Breast epithelium (tissue), 4 donors: ENCODE measurements at places on chromosomes 5 and 9.

GRCh38 chr5:122077366-122078115, 518 bp downstream of the LOX start:
- no peak for DNase-seq

- DNase-seq = no peak
Observed at GRCh38 chr9:124471761-124472160, 21.5 kb downstream of the ADGRD2 start.

- DNase-seq = no peak
Observed at GRCh38 chr9:84339503-84339902, 1.1 kb downstream of the SLC28A3 start.

DNA sequence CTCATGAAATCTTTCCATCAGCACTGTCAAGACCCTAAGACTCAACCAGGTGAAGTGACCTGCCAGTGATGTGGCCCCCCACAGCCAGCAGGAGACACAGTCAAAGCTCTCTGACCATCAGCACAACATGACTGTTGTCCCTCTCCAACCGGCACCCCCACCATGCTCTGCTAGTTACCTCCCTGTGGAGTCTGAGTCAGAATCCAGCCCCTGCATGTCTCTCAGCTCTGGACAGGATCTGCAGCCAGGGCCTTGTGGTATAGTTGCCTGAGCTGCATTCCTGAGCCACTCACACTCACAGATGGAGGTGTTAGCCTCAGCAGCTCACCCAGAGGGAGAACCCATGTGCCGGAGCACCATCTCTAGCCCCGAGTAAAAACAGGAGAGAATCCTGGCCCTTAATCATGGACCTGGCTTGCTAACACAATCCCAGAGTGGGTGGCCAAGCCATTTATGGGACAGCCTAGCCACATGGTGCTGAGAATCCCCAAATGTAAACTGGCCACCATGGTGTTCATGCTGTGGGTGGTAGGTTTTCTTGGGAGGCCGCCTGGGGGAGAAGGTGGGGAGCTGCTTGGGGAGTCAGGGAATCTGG, 237.8 kb downstream of the PAPPA start:
- no peak for DNase-seq

GRCh38 chr9:131432050-131432449, 38.2 kb downstream of the PRRC2B start:
- no peak for DNase-seq
